ENCODE measurements at places on chromosomes 4 and X. TPM values are rescaled to one million over a fixed set of nuclear protein-coding genes. Genes with fewer than 3 reads are reported as not detected.

- no peak for DNase-seq
Measured at GRCh38 chr4:151866592-151866918, 105.7 kb upstream of the GATB start.

DNA sequence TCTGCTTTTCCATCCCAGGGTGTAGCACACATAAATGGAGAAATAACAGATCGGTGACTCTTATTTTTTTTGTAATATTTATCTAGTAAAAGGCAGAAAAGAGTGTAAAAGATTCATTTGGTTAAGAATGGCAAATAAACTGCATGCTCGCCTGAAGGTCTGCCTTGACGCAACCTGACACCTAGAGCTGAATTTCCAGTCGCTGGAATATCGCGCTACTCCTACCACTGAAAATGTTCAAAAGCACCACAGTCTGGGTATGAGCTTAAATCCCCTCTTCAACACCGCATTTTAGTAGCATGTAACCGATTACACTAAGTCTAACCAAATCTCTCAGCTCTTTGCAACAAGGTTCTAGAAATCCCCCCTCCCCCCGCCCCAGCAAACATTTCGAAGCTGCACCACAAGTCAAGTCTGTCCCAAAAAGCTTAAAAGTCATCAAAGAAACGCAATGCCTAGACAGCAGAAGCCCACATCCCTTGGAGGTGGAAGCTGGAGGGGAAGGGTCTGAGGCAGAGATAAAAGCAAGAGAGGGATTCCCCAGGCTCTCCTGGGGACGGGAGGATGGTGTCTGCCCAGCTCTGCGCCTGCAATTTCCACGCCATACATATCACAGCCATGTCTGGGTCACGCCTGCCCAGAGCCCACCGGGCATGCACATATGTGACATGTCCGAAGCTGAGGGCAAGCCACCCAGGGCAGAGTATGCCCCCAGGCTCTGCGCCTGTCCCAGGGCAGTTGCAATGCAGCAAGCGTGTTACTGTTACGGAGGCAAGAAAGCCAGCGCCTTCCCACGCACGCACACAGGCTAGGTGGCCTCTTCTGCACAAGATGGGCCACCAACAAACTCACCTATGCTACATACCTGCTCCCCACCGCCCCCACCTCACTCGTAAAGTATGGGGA, 1.4 kb downstream of the FGF13 start:
- no peak for DNase-seq

- no peak for DNase-seq
Measured at GRCh38 chrX:102517326-102517725, 787 bp upstream of the TMSB15A start.

DNA sequence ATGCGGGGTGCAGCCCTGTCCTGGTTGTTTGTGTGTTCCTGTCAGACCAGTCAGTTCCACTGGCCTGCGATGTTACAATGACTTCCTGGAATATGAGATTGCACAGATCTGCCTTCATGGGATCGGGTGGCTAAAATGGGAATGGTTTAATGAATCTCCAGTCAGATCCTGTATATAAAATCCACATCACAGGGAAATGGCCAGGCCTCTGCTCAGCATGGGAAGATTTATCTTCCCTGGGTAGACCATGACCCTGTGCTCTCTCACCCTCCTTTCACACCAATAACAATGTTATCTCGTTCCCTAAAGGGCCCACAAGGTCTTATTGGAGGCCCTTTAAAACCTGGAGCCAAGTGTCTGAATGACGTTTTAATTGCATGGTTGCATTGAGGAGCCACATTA, 307.4 kb downstream of the RAB28 start:
- DNase-seq, result no peak

GRCh38 chrX:79270401-79270800, 96.7 kb downstream of the ITM2A start:
- DNase-seq, result peak; percentile 54

The CYLC1 gene
- polyA plus RNA-seq, result not detected

The BEX2 gene
- polyA plus RNA-seq, result 93.7 TPM

The MAGEA2B gene
- polyA plus RNA-seq, result not detected

DNA sequence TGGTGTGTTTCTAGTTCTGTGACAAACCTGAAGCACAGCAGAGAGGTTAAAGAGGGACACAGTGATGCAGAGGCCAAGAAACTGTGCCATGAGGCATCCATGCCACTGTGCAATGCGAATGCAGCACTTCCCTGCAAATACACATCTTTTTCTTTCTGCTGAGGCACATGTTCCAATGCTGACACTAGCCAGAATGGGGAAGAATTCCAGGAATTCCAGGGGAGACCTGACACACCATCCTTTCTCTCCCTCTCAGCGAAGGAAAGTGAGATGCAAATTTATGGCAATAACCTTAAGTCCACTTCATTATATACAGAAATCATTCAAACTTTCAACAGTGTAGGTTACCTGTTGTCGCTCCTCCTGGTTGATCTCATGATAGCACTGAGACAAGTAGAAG, 204.8 kb downstream of the LDB2 start:
- no peak for DNase-seq

DNA sequence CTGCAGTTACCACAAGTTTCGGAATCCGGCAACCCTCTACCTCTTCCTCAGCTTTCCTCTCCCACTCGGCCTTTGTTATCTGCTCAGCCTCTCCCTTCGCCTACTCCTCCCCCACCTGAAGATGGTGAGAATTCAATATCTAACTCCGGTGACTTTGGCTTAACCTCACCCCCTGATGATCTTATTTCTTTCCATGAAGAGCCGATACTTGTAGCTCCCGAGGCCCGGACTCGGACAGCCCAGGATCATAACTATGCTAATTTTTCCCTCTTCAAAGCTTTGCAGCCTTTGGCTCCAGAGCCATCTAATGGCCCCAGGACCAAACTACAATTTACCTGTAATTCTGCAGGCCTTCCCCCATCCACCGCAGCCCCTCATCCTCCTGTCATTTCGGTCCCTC, 32.0 kb upstream of the MGST2 start:
- DNase-seq, result no peak

The TREX2 gene
- 0.30 TPM for polyA plus RNA-seq

The OPHN1 gene
- not detected for polyA plus RNA-seq

- no peak for DNase-seq
Measured at GRCh38 chrX:18394477-18394876, 30.9 kb upstream of the CDKL5 start.

DNA sequence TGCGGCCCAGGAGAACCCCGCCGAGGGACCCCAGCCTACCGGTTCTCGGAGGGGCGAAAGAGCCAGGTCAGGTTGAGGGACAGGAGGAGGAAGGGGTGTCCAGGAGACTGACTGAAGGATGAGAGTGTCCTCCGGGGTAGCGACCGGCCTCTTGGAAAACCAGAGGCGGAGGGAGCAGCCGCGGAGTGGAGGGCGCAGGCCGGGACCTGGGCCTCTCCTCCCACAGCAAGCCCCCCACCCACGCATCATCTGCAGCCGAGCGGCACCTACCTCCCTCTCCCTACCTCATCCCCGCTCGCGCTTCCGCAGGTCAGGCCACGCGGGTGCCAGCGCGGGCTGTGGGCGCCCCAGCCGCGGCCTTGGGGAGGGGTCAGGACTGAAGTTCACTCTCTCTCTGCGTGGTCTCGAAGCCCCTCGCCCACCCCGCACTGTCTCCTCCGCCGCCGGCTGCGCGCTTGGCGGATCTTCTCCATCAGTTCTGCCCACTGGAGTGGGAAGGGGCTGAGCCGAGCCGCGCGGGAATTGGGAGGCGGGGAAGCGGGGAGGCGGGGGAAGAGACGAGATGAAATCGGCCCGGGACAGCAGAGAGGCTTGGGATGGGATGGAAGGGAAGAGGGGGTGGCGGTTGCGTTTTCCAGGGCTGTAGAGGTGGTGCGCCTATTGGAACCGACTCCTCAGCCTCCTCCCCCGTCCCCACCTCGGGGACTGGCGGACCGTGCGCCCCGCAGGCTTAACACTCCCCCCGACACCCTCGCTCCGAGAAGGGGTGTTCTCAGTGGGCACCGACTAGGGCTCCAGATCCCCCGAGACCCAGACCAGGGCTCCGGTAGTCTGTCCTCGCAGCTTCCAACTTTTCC, 1.8 kb downstream of the NLGN4X start:
- DNase-seq, result no peak
